ENCODE measurements at places on chromosomes 11 and 22.

DNA sequence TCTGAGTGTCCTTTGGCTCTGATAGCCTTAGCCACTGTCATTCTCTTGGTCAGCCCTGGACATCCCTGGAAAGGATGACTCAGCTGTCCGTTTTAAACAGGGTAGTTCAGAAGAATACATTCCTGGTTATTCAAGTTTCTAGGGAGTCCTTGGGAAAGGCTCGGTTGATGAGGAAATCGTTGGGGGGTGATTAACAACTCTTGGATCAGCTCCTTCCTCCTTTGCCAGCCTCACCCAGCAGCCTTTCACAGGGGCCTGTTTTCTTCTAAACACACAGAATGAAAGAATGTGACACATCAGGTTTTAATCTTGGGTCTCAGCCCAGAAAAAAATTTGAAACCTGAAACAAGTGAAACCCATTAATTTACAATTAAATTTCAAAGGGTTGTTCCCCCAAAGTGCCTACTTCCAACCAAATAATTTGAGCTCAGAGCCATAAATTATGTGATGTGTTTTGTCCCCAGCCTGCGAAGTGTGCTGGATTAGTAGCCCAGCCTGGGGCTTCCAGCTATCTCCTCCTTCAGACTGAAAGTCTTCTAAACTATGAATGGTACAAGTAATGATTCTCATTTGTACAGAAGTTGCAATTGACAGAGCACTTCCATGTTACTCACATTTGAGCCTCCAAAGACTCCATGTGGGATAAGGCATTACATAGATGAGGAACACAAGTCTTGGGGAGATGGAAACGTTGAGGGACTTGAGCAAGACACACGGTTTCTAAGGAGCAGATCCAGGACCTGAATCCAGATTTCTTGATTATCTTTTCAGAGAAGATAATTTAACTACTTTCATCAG lies 19.3 kb upstream of the MRGPRX2 start:
- no peak for DNase-seq

DNA sequence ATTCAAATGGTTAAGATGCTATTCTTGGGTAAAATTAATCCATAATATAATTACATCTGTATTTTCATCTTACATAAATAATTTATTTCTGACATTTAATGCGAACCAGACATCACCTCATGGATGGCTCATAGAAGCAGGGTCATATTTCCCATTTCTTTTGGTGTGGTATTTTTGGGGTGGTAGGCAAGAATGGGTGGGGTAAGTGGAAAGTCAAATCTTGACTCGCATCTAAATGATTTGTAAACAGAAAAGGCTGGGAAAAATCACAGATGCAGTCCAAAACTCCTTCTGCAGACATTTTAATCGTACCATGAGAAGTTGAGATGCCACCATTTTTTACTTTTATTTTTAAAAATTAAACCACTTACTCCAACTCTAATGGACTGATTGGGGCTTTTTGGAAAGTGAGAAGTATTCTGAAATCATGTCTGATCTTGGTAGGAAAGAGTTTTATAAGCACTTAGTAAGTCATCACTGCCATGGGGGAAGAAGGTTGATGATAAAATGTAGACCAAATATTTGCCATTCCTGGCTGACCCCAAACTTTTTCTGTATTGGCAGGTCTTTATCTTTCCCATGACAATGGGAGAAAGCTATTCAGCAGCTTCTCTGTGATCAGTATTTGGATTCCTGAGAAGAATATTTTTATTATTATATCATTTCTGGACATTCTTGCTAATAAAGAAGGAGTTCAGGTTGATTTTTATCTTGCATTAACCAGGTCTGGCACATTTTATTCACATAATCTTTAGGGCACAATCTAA lies 47.2 kb upstream of the BLID start:
- no peak for DNase-seq

GRCh38 chr11:27183672-27184457 lies 143.2 kb downstream of the BBOX1 start:
- DNase-seq, result peak; percentile 80

GRCh38 chr11:116932181-116932580 lies 94.8 kb upstream of the APOA1 start:
- no peak for DNase-seq

DNA sequence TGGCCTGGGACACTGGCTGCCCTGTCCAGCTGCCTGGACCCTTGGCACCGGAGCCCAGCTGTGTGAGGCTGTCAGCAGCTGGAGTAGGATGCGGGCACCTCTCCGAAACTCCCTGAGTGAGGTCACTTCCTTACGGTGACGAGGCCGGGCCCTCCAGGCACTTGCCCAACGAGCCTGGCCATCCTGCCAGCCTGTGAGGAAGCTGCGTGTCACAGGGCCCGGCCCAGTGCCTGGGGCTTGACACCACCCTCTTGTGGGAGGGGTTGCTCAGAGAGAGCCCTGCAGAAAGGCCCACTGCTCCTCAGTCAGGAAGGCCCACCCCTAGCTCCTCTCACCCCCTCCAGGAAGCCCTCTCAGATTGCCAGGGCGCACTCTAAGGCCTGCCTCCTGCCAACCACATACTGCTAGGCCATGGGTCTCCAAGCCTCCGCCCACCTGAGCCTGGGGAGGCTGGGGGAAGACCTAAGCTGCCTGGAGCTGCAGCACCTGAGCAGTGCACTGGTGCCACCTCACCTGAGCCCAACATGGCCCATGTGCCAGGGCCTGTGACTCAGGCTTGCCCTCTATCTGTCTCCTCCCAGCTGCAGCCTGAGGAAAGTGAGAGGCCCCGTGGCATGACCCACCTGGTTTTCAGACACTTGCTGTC lies 4.3 kb upstream of the PHLDA2 start:
- no peak for DNase-seq

DNA sequence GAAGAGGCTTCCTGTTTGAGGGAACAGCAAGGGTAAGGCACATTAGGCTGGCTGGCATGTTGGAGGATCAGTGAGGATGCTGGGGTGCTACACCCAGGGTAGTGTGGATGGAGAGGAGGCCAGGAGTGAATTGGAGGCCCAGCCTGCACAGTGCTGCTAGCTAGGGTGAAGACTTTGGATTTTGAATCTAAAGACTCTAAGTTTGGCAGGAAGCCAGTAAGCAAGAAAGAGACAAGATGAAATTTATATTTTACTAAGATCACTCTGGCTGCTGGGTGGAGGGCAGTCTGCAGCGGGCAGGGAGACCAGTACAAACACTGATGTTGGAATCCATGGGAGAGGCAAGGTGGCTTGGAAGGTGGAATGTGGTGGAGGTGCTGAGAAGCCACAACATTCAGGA lies 43.6 kb downstream of the TSPAN18 start:
- DNase-seq, result no peak

- no peak for DNase-seq
Observed at GRCh38 chr11:35605706-35606105, 12.6 kb upstream of the FJX1 start.

GRCh38 chr11:12235947-12236743 lies 125.8 kb downstream of the MICAL2 start:
- DNase-seq, result peak; percentile 27

DNA sequence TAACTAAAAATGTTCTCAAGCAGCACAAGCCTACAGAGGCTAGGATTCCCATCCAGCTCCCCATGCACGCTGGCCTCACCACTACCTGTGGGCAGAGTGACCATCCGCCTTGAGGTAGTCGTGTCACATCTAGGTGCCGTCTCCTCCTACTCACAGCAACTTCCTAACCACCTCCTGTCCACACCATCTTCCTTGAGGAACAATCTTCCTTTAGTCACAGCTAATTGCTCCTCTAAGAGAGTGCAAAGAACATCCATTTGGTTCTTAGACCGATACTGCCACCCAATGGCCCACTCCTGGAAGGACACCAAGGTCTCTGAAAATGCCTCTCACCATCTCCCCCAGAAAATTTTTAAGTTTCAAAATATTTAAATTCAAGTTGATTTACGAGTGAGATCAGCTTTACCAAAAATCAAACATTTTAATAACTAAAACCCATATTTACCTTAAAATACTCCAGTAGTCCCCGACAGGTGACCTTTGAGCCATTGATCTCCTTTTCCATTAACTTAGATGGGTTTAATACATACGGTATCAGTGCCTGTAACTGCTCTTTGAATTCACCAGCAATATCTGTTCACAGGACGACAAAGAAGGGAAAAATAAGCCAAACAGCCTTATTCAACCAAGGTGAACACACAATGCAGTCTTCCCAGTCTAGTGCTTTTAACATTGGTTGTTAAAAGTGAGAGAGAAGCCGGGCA lies 21.7 kb upstream of the PLAAT3 start:
- DNase-seq, result peak; percentile 77

DNA sequence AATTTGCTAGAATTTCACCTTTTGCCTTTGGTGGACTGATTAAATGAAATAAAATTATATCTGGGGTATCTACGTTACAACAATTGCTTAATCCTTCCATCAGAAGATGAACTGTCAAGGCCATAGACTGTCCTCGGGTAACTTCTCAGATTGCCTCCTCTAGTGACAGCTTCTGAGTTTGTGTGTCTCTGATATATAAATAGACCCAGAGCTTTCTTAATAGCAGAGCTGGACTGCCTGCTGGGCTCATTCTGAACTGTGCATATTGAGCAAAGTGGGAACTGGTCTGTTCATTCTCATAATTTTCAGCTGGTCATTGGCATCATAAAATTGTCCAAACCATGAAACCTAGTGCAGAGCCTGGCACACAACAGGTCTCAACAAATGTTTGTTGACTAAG lies 99.1 kb upstream of the GRAMD1B start:
- DNase-seq, result no peak

DNA sequence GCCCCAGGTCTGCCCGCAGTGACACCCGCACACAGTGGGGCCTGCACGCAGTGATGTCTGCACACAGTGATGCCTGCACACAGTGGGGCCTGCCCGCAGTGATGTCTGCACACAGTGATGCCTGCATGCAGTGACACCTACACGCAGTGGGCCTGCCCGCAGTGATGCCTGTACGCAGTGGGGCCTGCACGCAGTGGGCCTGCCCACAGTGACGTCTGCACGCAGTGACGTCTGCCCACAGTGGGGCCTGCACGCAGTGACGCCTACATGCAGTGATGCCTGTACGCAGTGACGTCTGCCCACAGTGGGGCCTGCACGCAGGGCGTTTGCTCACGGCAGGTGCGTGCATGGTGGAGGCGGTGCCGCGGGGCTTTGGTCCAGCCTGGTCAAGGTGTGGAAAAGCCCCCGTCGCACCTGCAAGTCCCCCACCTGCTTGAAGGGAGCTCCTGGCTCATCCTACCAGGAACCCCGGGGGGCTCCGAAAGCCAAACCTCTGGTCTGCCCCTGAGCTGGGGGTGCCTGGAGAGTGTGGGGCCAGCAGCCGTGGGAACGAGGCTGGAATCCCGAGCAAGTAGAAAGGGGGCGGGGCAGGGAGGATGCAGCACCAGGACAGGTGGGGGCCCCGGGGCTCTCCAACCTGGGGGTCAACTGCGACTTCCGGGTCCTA lies 8.9 kb upstream of the SYT8 start:
- no peak for DNase-seq

GRCh38 chr11:18527512-18527911 lies 770 bp upstream of the TSG101 start:
- DNase-seq, result no peak

- DNase-seq, result no peak
Observed at GRCh38 chr11:19938169-19938856, 222.0 kb downstream of the DBX1 start.

GRCh38 chr22:37488337-37489135 lies 2.4 kb upstream of the MFNG start:
- DNase-seq, result peak; percentile 27

- DNase-seq, result no peak
Observed at GRCh38 chr22:45455621-45456020, 42.1 kb downstream of the RIBC2 start.

- DNase-seq, result no peak
Observed at GRCh38 chr22:48785792-48786678, 1041.6 kb downstream of the BRD1 start.

DNA sequence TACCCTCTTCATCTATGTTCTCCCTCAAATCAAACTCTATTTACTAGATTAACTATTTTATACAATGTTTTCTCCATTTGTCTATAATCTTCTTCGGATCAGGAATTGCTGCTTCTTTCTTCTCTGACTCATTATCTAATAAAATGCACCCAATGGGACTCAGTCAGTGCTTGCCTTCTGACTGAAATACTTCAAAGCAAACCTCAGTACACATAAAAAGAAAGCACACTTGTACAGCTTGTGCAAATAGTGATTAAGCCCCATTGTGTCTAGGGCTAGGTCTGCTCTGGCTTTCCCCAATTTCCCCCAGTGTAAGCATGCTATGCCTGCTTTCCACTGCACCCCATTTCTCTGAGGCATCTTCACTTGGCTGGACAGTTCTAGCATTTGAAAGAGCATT lies 118.6 kb upstream of the C11orf87 start:
- no peak for DNase-seq

- DNase-seq, result no peak
Observed at GRCh38 chr11:34473603-34474169, 35.0 kb downstream of the CAT start.

GRCh38 chr11:12674571-12674935 lies 332 bp downstream of the TEAD1 start:
- DNase-seq, result no peak

All from NCI-H2171 treated with DMSO at 0.1 percent for 48 hours (cell line).